ENCODE measurements at places on chromosomes 11 and 22.

DNA sequence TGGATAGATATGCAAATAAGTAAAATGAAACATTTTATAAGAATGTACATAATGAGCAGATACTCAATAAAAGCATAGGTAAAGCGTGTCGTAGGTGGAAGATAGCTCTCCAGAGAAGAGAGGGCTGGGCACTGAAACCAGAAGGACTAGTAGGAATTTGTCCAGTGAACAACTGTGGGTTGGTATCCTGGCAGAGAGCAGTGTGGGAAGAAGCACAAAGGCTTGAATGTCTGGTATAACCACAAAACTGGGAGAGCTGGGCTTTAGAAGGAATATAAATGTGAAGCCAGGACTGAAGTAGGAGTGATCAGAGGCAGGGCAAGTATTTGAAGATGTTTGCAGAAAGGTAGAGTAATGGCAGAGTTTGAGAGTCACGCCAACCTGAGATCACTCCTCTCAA is 33.1 kb upstream of the CARD16 start:
- DNase-seq: no peak

DNA sequence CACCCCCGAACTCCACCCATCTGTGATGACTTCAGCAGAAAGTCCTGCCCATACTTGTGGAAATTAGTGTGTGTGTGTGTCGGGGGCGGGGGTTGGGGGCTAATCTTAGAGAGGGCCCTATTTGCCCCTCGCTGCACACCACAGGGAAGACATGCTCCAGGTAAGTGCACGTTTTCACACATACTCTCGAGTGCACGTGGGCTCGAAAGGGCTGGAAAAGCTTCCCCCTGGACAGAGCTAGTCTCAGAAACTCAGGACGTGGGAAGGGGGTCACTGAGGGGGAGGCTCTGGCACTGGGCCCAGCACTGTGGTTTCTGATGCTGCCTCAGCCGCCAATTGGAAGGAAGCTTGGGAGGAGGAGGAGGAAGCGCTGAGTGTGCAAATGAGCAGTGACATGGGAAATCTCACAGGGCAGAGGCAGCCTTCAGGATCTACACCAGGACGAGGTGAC is 40.7 kb upstream of the CD82 start:
- no peak for DNase-seq

GRCh38 chr11:17641792-17642350 is 77.5 kb upstream of the MYOD1 start:
- DNase-seq: no peak

DNA sequence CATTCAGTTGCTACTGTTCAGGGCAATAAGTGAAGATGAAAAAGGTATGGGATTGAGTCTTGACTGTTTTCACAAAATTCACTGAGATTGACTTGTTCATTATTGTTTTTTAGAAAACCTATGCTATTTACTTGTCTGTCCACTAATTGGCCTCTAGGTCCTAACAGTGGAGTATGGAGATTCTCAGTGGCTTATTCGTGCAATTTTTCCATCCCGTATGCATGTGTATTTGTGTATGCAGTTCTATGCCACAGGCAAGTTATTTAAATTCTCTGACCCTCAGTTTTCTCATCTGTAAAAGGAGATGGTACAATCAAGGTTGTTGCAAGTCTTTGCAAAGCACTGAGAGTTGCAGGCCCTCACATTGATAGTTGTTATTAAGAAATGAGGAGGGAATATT is 151.0 kb downstream of the BBOX1 start:
- no peak for DNase-seq

DNA sequence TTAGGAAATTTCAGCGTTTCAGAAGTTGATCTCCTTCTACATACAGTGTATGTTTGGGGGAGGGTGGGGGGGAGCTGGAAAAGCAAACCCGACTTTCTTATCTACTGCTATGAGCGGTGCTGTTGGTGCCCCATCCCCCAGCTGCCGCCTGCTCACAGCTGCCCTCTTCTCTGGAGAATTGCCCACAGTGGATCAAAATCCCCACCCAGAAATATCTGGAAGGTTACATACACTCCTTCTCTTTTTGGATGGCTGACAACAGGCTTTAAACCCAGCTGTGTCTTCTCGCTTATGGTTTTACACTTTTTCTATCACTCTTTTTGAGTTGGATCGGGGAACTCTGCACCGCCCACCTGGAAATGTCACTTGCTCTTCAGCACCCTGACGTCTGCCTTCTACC is 56.4 kb downstream of the DHCR7 start:
- DNase-seq: no peak

GRCh38 chr11:68527585-68527984 is 67.0 kb downstream of the PPP6R3 start:
- DNase-seq: no peak

GRCh38 chr11:40130427-40130826 is 1329.0 kb downstream of the LRRC4C start:
- DNase-seq: no peak

GRCh38 chr11:45091563-45092403 is 54.7 kb upstream of the PRDM11 start:
- DNase-seq: no peak

DNA sequence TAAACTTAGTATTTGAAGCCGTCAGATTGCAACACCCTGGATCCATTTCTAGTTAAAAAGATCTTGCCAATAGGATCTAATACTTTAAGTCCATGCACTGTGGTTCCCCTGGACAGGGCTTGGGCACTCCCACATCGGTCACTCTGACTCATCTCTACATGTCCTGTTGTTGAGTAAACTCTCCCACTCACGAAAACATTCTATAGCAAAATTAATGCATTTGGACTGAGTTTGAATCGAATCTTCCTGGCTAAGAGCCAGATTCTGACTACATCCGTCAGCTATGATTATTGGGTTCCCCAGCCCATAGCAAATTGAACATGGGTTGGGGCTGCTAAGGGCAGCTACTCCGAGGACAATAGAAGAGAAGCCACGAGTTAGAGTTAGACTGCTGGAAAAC is 182.1 kb upstream of the SORL1-AS1 start:
- DNase-seq: no peak

- DNase-seq: no peak
Observed at GRCh38 chr22:50199829-50200460, 866 bp upstream of the SELENOO start.

DNA sequence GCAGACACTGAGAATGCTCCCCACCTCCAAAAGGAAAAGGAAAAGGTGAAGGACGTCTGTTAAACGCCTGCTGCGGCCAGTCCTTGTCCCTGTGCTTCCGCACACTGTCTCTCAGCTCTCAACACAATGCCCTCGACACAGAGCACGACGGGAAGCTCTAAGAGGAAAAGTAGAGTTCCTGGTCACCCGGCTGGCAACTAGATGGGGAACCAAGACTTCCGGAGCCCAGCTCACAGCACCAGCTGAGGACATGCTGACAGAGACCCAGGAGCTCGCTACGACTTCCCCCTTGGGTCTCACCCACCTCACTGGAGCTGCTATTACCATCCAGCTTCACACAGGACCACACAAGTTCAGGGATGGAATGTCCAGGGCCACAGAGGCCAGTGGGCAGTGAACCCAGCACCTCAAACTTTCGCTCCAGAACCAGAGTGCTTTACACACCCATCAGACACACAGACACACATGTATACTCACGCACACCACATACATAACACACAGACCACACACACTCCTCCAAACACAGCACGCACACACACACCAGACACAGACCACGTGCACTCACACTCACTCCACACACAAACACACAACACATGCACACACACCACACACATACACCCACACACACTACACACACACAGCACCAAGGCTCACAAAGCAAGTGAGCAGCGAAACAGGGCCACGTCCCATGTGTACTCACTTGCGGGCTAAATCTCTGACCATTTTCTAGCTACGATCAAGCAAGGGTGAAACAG is 9.6 kb downstream of the SULT4A1 start:
- DNase-seq: no peak

DNA sequence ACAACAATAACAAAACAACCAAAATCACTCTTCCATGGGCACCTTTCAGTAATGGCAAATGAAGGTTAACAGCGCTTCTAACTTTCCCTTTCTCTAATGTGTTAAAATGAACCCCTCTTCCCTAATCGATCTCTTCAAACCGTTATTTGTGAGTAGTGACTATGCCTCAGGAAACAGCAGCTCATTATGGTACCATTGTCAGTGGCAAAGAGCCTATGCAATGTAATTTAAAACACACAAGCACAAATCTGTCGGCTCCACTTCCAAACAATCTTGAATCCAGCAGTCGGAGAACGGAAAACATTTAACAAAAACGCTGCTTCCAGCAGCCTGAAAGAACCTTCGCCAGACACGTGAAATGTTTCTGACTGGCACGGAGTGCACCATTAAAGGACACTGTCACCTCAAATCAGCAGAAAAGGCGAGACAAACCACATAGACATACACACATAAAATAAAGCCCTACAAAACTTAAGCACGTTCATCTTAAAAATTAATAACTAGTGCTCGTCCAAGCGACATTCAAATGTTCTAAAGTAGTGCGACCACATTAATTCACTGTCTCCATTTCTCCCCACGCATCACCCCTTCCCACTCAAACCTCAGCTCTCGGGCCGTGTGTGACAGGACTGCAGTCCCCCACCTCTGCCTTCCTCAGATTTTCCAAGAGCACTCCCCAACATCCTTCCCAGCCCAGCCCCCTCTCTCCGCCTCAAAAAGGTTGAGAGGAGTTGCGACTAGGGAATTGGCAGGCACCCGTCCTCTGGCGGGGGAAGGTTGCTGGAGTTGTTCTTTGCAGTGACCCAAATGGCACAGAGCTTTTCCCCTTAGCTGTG is 748 bp downstream of the RAB30 start:
- no peak for DNase-seq

DNA sequence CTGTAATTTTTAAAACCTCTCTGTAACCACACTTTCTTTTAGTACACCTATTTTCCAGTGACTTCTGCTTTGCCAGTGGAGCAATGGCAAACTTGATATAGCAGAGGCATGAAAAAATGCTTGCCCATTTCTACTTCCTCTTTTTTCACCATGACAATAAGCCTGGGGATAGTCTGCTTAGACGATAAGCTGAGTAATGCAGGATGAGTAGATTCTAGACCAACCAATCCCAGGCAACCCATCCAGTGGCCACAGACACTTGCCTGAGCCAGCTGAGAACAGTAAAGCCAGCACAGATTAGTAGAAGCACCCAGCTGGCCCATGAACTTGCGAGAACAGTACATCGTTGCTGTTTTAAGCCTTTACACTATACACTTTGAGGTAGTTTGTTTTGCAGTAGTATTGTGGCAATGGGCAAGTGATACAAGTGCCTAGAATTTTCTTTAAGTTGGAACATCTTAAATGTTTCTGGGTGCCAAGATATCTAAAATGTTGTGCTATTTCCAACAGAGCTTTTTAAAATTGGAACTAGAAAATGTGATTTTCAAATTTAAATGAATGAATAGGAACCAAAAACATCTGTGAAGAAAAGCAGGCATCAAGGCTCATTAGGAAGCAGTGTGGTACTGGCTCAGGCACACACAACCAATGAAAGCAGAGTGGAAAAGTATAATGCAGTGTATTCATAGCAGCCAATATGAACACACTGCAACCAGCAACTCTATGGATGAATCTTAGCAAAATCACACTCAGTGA is 37.7 kb downstream of the DDI1 start:
- no peak for DNase-seq

DNA sequence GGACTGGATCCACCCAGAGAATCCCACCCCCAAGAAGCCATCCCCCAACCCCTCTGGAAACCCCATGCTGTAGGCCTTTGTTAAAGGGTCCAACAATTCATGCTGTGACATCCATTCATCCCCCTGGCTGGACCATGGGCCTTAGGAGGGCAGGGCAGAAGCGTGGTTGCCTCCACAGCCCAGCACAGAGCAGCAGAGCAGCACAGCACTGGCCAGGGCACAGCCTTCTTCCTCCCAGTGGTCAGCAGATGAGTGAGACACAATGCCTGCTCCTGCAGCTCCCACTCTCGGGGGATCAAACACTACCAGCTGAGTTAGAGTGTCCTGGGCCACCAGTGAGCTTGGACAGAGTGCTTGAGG is 84.5 kb upstream of the LINC01488 start:
- DNase-seq: no peak

- DNase-seq: no peak
Observed at GRCh38 chr11:62150887-62151736, 27.3 kb downstream of the INCENP start.

GRCh38 chr22:25452116-25452700 is 112.3 kb upstream of the GRK3 start:
- no peak for DNase-seq

GRCh38 chr11:28491431-28491830 is 383.2 kb downstream of the METTL15 start:
- no peak for DNase-seq

DNA sequence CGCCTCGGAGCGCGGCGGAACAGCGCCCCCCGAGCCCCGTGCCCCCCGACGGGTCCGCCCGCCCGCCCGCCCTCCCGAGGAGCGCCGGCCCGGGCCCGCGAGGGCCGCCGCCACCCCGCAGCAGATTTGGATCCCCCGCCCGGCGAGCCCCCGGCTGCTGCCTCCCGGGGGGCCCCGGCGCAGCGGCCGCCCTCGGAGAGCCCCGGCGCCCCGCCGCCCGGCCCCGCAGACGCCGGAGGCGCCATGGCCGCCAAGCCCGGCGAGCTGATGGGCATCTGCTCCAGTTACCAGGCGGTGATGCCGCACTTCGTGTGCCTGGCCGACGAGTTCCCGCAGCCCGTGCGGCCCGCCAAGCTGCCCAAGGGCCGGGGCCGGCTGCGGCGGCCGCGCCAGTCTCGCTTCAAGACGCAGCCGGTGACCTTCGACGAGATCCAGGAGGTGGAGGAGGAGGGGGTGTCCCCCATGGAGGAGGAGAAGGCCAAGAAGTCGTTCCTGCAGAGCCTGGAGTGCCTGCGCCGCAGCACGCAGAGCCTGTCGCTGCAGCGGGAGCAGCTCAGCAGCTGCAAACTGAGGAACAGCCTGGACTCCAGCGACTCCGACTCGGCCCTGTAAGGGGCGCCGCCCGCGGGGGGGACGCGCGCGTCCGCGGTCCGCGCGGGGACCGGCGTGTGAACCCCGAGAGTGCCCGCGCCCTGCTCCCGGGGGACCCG is 380 bp downstream of the C11orf96 start:
- DNase-seq: no peak

DNA sequence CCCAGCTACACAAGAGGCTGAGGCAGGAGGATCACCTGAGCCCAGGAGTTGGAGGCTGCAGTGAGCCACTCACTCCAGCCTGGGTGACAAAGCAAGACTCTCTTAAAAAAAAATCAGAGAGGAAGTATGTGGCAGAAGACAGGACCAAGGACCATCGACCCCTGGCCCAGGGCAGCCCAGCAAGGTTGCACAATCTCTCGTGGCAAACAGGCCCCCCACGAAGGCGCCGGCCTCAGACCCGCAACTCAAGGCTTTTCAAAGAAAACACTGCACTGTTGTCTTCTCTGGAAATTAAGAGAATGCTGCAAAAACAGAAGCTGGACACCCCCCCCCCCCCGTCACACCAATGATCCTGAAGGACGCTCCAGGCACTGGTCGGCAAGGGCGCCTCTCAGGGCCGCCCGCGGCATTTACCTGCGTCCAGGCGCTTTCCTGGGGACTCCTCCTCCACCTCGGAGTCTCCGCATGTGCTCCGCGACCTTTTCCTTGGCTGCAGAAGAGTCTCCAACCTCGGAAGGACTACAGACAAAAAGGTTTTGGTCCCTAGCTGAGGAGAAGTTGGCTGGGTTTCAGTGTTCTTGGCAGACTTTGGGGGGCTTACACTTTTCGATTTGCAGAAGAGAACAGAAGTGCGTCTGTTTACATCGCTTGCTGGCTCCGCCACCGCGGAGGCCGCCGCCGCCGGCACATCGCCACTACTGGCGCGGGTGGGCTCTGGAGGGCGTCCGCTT is 40.5 kb downstream of the BRD1 start:
- no peak for DNase-seq

Data from NCI-H1436 treated with DMSO at 0.1 percent for 48 hours (cell line).